Left colon (tissue), 2 donors: ENCODE measurements at places on chromosomes 1 and 21. TPM values are rescaled to one million over a fixed set of nuclear protein-coding genes. Genes with fewer than 3 reads are reported as not detected.

The LCE3E gene
- not detected for total RNA-seq

The GJB3 gene
- total RNA-seq: 11.0 TPM

The MCOLN2 gene
- 25.2 TPM for total RNA-seq

The MTHFR gene
- total RNA-seq: 44.8 TPM

The PRR9 gene
- total RNA-seq: not detected

The IVL gene
- total RNA-seq: not detected

The TMPRSS2 gene
- 667 TPM for total RNA-seq

The KCNE2 gene
- total RNA-seq: not detected

The NEK2 gene
- total RNA-seq: 2.0 TPM

The DEPDC1 gene
- 1.9 TPM for total RNA-seq

The ACTN2 gene
- total RNA-seq: not detected

The TCHH gene
- 0.06 TPM for total RNA-seq

The ENTREP3 gene
- total RNA-seq: 21.7 TPM

The NLRP3 gene
- 0.61 TPM for total RNA-seq

The CAPZB gene
- total RNA-seq: 367 TPM

The ICOSLG gene
- total RNA-seq: 5.0 TPM

The FAM151A gene
- total RNA-seq: 4.5 TPM

The APOBEC4 gene
- total RNA-seq: not detected

The ADGRL2 gene
- total RNA-seq: 7.2 TPM

DNA sequence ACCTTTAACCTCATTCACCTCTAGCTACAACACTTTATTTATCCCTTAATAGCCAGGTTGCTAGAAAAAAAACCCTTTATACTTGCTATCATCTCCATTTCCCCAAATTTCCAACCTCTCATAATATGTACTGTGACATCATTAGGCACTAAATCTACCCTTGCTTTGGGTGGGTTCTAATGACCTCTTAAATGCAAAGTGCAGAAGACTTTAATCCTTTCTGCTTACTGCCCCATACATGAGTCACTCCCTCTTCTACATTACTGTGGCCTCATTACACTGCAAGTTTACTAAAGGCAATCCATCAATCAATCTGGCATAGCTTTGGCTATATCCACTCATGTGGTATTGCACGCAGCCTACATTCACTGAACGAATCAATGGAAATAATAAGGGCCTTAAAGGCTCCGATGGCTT, 353.3 kb downstream of the SMYD3 start:
- DNase-seq: no peak

DNA sequence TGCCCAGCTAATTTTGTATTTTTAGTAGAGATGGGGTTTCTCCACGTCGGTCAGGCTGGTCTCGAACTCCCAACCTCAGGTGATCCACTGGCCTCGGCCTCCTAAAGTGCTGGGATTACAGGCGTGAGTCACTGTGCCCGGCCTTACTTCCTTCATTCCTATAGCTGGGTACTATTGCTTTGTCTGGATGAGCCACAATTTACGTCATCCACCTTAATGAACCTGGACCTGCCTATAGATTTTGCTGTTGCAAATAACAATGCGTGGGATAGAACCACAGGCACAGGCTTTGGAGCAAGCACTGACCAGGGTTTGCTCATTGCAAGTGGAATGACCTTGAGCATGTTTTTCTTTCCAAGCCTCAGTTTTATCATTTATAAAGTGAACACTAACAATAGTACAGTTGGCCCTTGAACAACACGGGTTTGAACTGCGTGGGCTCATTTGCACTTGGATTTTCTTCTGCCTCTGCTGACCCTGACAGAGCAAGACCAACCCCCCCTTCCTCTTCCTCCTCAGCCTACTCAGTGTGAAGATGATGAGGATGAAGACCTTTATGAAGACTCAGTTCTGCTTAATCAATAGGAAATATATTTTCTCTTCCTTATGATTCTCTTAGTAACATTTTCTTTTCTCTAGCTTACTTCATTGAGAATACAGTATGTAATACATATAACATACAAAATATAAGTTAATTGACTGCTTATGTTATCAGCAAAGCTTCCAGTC, 33.3 kb upstream of the BECN2 start:
- no peak for DNase-seq

- no peak for DNase-seq
Observed at GRCh38 chr1:70327306-70328076, 27.0 kb downstream of the ANKRD13C start.

- no peak for DNase-seq
Observed at GRCh38 chr1:40753142-40753882, 30.3 kb upstream of the KCNQ4 start.

- no peak for DNase-seq
Observed at GRCh38 chr1:231763456-231763855, 136.9 kb downstream of the DISC1 start.

- DNase-seq: no peak
Observed at GRCh38 chr21:40313260-40313659, 446.0 kb downstream of the PCP4 start.

- no peak for DNase-seq
Observed at GRCh38 chr1:11930571-11931445, 3.7 kb upstream of the PLOD1 start.

- no peak for DNase-seq
Observed at GRCh38 chr1:30125021-30125820, 598.2 kb downstream of the MATN1 start.

- no peak for DNase-seq
Observed at GRCh38 chr1:231691618-231692259, 65.1 kb downstream of the DISC1 start.

- no peak for DNase-seq
Observed at GRCh38 chr1:67743072-67743725, 58.2 kb downstream of the GADD45A start.

DNA sequence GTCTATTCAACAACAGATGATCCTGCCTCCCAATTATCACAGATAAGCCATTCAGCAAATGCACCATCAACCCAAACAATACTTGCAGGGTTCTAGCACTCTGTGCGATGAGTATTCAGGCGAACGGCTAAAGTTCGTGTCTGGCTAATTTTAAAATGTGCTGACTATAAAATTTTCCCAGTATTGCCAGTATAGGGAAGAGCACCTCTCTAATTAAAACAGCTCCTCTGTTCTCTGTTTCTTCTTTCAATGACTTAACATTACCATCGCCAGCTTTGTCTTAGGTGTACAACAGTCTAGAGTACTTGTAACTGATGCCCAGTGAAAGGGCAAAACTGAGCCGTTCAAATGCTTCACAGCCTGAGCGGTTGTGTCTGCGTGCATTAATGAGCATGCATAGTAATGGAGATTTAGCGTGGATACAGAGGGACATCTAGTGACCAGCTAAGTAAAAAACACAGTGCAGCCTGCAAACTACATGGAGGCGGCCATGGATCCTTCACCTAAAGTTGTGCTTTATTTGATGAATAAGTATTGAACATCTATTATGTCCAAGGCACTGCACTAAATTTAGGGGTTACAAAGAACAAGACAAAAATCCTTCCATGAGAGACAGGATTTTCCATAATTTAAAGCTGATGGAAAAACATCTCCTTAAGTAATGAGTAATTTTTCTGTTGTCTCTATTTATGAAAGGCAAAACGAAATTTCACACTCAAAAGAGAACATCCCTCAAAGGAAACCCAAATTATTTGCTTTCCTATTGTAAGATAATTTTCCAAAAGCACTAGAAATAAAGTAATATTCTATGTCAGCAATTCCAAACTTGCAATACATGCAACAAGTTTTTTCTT, 120.0 kb downstream of the SETD4 start:
- DNase-seq: peak; percentile 27
